Fibroblast of upper back skin (primary cell): ENCODE measurements at places on chromosomes 3 and 15.

DNA sequence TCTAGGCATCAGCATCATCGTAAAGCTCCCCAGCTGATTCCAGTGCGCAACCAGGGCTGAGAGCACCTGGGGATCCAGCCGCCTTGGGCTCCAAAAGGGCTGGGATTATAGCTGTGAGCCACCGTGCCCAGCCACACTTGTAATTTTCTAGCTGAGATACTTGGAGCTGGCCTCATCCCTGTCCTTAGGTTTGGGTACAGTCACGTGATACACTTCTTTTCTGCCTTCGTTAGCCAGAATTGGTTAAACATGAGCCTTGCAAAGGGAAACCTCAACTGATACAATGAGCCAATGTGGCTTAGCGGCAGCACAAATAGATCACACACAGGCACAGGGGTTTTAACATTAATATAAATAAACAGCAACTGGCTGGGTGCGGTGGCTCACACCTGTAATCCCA, 69.8 kb upstream of the GCNT3 start:
- no peak for DNase-seq

- no peak for DNase-seq
Observed at GRCh38 chr3:172033396-172033795, 6.0 kb upstream of the FNDC3B start.

GRCh38 chr3:58223855-58224254, 13.1 kb upstream of the DNASE1L3 start:
- no peak for DNase-seq

DNA sequence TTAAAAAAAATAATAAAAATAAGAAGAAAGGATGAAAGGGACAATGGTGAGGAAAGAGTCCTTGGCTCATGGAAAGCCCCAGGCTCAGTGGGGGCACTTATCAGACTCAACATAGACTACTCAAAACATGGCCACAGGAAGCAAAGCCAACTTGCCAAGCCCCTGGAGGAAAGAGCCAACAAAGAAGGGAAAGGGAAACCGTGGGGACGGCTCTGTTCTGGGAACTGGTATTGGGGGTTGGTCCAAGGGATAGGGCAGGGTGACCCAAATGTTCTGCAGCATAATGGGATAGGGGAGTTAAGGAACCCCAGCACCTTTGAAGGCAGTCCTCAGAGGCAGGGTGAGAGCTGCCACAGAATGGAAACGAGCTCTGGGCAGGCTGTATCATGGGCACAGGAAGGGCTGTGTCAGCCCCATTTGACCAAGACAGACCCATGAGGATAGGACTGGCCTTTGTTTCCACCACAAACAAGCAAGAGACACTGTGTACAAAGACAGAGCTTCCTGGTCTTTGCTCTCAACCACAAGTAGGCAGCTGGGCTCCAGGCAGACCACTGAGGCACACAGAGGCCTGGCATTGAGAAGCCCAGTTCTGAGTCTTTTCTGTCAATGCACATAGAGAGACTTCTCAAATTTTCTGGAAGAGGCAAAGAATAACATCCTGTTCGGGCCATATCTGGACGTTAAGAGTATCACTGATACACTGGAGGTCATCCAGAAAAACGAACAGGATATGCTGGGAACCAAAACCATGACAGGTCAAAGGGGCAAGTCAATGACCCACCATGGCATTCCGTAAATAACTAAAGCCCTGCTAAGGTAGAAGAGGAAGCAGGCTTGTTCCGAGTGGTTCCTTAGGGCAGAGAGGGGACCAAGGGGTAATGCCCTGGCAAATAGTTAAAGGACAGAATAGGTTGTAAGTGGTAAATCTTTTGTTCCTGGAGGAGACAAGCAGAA, 10.6 kb upstream of the SEMA7A start:
- DNase-seq: no peak

- no peak for DNase-seq
Observed at GRCh38 chr3:127512256-127512655, 78.3 kb downstream of the TPRA1 start.

GRCh38 chr3:65713016-65713415, 325.7 kb downstream of the MAGI1 start:
- DNase-seq: peak; percentile 84

GRCh38 chr3:193943851-193944517, 192.0 kb upstream of the HES1 start:
- no peak for DNase-seq

- DNase-seq: peak; percentile 66
Observed at GRCh38 chr15:73631915-73632669, 1.1 kb downstream of the NPTN start.

GRCh38 chr3:179464323-179465092, 13.2 kb upstream of the GNB4 start:
- no peak for DNase-seq

- peak; percentile 52 for DNase-seq
Observed at GRCh38 chr3:106810300-106810875, 566.9 kb upstream of the CCDC54 start.

DNA sequence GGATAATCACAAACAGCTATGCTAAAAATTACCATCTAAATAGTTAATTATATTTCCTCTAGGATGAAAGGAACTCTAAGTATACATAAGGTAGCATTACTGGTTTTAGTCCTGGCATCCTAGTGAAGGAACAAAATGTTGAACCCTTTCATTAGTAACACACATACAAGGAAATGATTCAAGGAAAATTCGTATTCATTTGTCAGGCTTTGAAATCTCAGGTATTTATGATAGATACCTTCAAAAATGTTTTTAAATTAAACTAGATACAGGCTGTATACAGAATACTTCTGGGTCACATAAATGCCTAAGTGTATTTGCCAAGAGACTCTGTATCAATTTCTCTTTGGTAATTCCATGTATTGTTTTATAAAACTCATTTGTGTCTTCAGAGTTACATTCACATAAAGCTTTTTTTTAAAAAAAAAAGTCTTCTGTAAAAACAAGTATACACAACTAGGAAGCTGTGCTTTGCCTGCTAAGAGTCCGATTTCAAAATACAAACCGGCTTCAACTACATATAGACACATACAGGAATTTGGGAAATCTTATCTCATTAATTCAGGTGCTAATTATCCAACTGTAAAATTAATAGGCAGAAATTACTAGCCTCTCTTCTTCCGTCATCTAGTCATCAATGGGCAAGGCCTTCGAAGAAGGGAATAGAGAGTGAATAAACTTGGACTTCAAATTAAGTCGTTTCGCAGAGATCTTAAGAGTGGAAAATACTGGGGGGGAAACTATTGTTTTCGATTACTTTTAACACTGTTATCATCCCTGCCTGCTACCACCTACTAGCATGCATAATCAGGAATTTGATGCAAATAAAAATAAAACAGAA, 1.3 kb downstream of the SECISBP2L start:
- no peak for DNase-seq

GRCh38 chr15:55741833-55742497, 987 bp downstream of the PRTG start:
- no peak for DNase-seq

DNA sequence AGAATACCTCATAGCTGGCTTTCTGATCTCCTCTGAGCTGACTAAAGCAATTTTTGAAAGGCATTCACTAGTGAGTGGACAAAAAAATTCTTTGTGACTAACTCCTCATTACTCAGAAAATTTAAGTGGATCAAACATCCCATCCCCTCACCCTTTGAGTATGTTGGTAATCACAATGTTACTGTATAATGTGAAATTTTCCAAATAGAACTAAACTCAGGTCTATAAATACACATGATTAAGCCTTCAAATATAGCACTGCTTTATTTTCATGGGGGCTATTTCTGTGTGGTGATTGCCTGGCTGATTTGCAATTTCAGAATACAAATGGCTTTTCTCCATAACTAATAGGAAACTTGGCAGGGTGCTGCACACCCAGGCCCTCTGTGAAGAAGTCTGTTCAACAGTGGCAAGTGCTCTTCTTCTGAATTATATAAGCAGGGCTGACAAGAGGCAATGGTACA, 45.9 kb upstream of the ACTC1 start:
- peak; percentile 35 for DNase-seq

DNA sequence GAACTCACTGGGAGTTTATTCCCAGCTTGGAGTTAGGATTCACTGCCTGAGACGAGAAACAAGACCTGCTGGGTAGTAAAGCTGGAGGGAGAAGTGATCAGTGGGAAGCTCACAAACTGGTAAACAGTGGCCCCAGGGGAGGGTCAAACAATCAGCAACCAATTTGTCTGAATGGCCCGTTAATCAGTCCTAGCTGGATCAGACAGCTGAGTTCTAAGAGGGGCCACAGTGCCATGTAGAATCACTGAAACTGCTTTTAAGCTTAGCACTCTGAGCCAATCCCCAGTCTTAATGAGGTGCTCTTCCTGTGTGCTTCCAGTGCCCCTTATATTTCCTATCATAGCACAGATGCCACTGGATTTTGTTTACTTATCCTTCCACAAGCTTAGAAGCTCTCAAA, 591.7 kb downstream of the RSL24D1 start:
- no peak for DNase-seq

DNA sequence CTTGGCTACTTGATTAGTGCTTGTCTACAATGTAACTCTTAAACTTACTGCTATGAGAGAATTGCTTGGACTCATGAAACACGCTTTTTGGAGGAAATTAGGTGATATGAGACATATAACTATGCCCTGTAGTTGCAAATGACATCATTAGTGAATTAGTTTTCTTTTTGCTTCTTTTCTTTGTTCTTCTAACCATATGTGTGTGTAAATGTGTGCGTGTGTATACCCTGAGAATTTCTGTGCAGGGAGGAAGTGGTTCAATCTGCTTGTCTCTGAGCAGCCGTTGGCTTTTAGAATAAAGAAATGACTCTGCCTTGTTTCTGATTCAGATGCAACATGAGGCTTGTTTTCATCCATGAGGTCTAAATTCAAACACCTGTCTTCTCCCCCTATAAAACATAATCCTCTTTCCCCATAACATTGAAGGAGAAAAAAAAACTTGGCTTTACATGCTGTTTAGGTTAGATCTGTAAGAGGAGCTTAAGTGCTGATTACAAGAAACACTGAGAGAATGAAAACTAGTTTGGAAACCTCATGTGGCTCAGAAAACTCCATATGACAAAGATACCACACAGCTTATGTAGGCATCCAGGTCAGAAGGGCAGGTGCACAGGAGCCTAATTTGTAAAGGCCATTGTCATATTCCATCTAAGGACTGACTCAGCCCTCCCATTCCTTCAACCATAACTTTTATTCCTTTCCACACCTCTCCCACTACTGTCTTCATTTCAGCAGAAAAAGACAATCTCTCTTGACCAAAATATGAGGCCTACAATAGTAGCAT, 30.5 kb upstream of the BLM start:
- no peak for DNase-seq

- peak; percentile 87 for DNase-seq
Observed at GRCh38 chr15:33064878-33065277, 129.6 kb downstream of the FMN1 start.

GRCh38 chr3:8840556-8840955, 71.1 kb upstream of the OXTR start:
- DNase-seq: peak; percentile 81

DNA sequence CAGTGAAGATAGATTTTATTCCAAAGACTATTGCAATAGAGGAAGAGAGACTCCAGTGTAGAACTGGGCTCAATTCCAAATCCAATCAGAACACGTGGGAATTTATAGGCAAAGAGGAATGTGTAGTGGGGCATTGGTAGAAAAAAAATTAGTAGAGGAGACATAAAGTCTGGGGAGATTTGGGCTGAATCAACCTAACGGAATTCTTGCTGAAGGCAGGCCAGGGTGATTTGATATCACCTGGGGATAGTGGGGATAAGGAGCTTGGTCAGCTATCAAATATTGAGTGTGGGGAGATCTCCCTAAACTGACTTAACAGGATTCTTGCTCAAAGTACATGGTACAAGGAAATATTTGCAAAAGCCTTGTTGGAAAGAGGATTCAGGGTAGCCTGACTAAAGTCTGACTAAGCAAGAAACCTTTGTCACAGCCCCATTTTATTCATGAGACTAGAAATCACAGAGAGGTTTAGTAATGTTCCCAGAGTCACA, 29.6 kb downstream of the SST start:
- DNase-seq: peak; percentile 58

GRCh38 chr3:24263069-24263668, 231.5 kb downstream of the THRB start:
- no peak for DNase-seq

DNA sequence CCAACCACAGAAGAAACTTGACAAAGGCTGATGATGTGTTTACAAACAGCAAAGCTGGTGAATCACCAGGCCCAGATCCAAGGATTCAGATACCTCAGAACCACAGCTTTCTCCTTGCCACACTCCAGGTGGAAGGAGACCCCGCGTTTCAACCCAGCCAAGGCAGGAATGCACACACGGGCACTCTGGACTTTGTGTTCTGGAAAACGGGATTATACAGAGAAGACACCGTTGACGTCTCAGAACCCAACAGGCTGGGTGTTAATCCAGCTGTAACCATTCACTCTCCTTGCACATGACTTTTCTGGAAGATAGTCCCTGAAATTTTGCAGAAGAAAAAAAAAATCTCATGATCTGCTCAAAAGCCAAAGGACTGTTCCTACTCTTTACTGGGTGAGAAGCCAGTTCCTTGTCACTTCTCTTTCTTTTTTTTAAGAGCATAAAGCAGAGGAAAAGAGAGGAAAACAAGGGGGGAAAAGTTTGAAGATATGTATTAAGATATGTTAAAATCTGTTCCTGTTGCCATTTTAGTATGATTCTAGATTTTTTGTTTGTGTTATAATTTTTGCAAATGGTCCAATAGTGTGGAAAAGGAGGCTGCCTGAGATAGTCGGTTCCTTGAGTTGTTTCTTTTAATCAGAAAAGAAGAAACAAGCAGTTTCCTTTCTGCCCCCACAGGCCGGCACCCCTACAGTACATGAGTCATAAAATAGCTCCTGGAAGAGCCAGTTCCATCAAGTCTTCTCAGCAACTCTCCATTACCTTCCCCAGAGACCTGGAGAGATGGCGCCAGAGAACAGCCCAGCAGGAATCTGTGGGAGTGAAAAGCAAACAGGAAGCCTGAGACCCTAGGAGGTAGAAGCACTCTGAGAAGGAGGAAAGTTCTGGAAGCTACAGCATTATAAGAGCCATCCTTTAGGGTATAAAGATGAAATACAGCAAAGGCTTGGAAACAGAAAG, 73.1 kb downstream of the RORA start:
- peak; percentile 71 for DNase-seq

DNA sequence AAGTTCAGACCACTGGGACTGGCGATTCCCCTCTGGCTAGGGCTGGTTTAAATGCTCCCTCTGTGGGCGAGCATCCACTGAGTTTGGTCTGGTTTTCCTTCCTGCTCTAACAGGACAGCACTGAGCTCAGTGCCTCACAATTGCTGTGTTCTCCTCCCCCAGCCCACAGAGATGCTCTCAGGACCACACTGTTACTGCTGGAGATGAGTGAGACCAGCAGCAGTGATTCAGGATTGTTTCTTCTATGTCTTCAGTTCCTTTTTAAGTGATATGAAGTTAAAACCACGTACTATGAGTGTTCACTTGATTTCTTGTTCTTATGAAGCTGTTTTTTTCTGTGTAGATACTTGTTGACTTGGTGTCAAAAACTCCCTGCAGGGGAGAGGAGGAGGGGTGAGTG, 180.4 kb upstream of the COL8A1 start:
- DNase-seq: no peak
